Esophagus squamous epithelium (tissue), 5 donors: ENCODE measurements at places on chromosomes 7 and 10. TPM values are rescaled to one million over a fixed set of nuclear protein-coding genes. Genes with fewer than 3 reads are reported as not detected.

SPDYE11 gene
- total RNA-seq: not detected

TUBB8 gene
- not detected for total RNA-seq

CALCR gene
- not detected for total RNA-seq

IGFBP3 gene
- 66.2 TPM for total RNA-seq

HOXA5 gene
- total RNA-seq: 6.3 TPM

CFAP46 gene
- 0.76 TPM for total RNA-seq

NPTX2 gene
- 9.7 TPM for total RNA-seq

GOLGA7B gene
- total RNA-seq: 0.30 TPM

RNF148 gene
- total RNA-seq: not detected

FAM25G gene
- not detected for total RNA-seq

IL6 gene
- 0.95 TPM for total RNA-seq

TUBAL3 gene
- not detected for total RNA-seq

ANKRD22 gene
- total RNA-seq: 26.3 TPM

CYP3A4 gene
- total RNA-seq: not detected

ZNF679 gene
- total RNA-seq: not detected

POP7 gene
- total RNA-seq: 31.7 TPM

RP9 gene
- total RNA-seq: 3.4 TPM

AOAH gene
- total RNA-seq: 0.68 TPM

FFAR4 gene
- total RNA-seq: not detected

CNNM1 gene
- 1.9 TPM for total RNA-seq

CRPPA gene
- 0.26 TPM for total RNA-seq

TIAL1 gene
- 55.4 TPM for total RNA-seq

RAMP3 gene
- 7.1 TPM for total RNA-seq

GPR26 gene
- not detected for total RNA-seq

FGFBP3 gene
- total RNA-seq: not detected

MUC3A gene
- total RNA-seq: not detected

ZP3 gene
- 3.8 TPM for total RNA-seq

IL2RA gene
- total RNA-seq: 0.70 TPM

ADCY1 gene
- total RNA-seq: 0.40 TPM

ZNF438 gene
- total RNA-seq: 2.9 TPM

PPP1R17 gene
- not detected for total RNA-seq

CLCN1 gene
- total RNA-seq: 0.91 TPM

STMP1 gene
- 23.3 TPM for total RNA-seq

MYOZ1 gene
- total RNA-seq: not detected

GPR85 gene
- 0.19 TPM for total RNA-seq

NKX2-3 gene
- total RNA-seq: not detected

PDE6C gene
- not detected for total RNA-seq

AGBL3 gene
- 0.38 TPM for total RNA-seq

MYO3A gene
- total RNA-seq: 3.1 TPM

HOXA9 gene
- not detected for total RNA-seq
